ENCODE measurements at places on chromosomes 5 and 9.

DNA sequence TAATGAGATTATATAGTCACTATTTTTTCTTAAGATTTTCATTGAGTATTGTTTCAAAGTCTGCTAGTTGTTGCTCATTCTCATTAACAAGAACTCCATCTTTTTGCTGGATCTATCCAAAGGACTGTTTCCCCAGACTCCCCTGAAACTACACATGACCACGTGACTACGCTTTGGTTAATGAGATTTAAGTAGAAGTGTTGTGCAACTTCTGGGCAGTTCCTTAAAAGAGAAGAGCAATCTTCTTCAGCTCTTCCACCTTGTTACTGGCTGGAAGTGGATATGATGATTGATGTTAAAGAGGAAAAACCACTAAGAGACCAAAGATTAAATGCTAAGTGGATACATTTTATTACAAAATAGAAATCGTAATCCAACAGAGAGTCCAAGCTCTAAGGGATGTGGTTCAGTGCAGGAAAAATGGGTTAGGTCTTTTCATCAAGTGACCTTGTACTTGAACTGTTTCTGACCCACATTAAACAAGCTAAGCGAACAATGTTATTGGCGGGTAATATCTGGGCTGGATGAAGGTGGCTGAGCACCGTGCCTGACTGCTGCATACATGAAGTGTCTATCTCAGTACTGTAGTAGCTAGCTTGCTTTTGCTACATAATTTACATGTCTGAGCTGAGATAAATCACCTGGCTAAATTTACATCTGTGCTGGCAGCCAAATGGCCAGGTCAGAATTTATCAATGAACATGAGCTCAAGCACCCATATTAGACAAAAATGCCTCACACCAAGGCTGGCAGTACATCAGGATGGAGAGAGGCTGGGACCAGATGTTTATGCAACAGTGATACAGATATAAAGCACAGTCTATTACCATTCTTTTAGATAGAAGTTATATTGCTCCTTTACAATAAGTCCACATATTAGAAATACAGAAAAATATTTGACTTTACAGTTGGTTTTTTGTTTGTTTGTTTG is 7.5 kb upstream of the CTNNAL1 start:
- no peak for DNase-seq

DNA sequence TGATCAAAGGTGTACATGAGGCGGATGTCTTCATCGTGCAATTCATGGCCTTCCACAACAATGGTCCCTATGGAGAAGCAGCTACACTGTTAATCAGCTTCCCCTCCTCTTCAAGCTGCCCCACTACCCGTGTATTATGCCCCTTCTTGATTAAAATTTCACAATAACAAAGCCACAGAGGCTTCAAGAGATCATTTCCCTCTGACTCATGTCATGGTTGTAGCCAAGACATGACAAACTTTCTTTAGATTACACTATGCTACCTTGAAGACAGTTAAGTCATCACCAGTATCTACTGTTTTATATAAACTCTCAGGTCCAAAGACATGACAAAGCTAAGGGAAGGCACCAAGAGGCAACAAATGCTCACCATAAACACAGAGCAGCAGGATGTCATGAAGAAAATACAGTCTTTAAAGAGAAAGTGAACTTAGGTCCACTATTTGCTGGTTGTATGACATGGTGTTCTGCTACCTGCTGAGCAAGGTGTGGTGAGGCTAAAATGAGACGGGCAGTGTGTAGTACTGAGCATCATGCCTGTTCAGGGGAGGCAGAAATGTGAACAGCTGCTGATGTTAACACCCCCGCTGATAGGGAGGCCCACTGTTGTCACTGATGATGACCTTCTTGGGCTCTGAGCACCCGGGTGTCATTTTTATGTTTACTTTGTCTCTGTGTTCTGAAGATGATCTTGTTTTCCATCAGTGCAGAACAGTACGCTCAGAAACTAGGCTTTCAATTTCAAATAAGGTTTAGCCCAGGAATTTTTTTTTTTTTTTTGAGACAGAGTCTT is 48.3 kb downstream of the IARS1 start:
- DNase-seq: no peak

- DNase-seq: no peak
These were observed 27.4 kb upstream of the TMC1 start for GRCh38 chr9:72494051-72494450.

DNA sequence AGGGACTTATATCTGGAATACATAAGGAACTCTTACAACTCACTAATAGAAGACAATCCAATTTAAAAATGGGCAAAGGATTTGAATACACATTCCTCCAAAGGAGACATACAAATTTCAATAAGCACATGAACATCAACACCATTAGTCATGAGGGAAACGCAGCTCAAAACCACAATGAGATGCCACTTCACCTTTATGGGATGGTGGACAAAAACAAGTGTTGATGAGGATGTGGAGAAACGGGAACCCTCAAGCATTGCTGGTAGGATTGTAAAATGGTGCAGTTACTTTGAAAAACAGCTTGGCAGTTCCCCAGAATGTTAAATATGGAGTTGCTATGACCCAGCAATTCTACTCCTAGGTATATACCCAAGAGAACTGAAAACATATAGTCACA is 72.7 kb upstream of the IER5L start:
- DNase-seq: no peak

DNA sequence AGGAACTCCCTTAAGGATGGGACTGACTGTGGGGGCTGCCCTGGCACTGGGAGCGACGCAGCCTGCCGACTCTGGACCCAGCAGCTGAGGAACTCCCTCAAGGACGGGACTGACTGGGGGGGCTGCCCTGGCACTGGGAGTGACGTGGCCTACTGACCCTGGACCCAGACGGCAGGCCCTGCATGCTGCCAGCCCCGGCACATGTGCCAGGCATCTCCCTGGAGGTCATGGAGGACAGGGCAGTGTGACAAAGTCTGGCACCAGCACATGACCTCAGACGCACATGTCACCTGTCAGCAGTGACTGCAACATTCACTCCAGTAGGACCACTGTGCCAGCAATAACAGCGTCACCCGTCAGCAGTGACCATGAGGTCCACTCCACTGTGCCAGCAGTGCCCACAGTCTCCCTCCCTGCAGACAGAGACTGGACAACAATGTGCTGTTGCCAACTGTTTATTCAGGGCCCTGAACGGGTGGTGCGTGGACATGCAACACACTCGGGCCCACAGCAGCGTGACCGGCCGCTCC is 4.5 kb downstream of the FBXW5 start:
- no peak for DNase-seq

GRCh38 chr5:146680846-146681584 is 165.0 kb upstream of the GPR151 start:
- no peak for DNase-seq

- DNase-seq: peak; percentile 68
These were observed 32.7 kb downstream of the ANXA2R start for GRCh38 chr5:43007246-43007910.

DNA sequence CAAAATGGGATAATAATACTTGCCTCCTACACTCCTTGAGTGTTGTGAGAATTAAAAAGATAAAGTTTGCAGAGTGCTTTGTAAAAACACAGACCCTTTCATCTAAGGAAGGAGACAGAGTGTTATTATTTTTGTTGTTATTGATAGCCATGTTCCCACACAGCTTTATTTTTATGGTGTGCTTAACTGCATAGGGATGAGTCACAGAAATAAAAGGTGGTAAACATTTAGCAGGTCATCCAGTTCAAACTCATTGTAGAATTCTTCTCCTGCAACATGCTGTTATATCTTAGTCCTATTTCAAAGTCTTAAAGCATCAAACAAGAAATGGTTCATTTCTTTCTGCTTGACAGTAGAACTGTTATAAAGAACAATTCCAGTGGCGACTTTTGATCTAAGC is 367.5 kb upstream of the ACTBL2 start:
- no peak for DNase-seq
